ENCODE measurements at places on chromosomes 1 and 21. TPM values are rescaled to one million over a fixed set of nuclear protein-coding genes. Genes with fewer than 3 reads are reported as not detected.

GRCh38 chr1:50959303-50959912, 659 bp downstream of the FAF1 start:
- no peaks in the 10 kb centered on the region for H3K36me3 ChIP-seq
- peak overlapping the region; percentile 78 for H3K4me3 ChIP-seq
- no peaks in the 10 kb centered on the region for H3K27me3 ChIP-seq
- H3K4me1 ChIP-seq: peaks cover 20% of the 10 kb centered on the region
- peak overlapping the region; percentile 76 for H3K27ac ChIP-seq

GRCh38 chr1:243500512-243500911, 244.7 kb downstream of the SDCCAG8 start:
- no peaks in the 10 kb centered on the region for H3K27me3 ChIP-seq
- H3K36me3 ChIP-seq: peaks cover 2% of the 10 kb centered on the region
- H3K4me1 ChIP-seq: peaks cover 11% of the 10 kb centered on the region
- DNase-seq: no peak

DNA sequence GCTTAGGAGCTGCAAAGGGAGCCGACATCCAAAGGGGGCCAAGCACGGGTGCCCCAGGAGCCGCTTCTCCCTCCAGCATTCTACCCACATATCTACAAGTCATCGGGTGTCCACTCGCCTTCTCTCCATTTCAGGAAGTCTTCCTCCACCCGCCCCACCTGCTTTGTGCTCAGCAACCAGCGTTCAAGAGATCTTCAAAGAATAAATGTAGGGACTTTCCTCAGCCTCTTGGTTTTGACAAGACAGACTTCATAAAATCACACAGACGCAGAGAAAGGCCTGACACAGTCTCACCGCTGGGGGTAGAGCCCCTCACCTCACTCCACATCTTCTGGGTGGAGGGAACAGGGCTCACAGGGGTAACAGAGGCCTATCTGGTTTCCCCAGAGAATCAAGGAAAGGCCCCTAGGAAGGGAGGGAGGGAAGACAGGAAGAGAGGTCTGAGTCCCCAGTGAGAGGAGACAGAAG, 49.5 kb downstream of the SSBP3 start:
- peak; percentile 51 for DNase-seq
- H3K36me3 ChIP-seq: no peaks in the 10 kb centered on the region
- peak overlapping the region; percentile 52 for H3K4me3 ChIP-seq
- peaks cover 12% of the 10 kb centered on the region for H3K4me1 ChIP-seq

- no peaks in the 10 kb centered on the region for H3K36me3 ChIP-seq
- DNase-seq: peak; percentile 22
- no peak overlapping the region for H3K27ac ChIP-seq
- no peaks in the 10 kb centered on the region for H3K4me1 ChIP-seq
- H3K4me3 ChIP-seq: no peak overlapping the region
These were observed 499.2 kb downstream of the OMA1 start for GRCh38 chr1:58047265-58047858.

GRCh38 chr21:27017246-27017645, 50.4 kb upstream of the ADAMTS5 start:
- H3K27me3 ChIP-seq: no peaks in the 10 kb centered on the region
- H3K4me3 ChIP-seq: no peak overlapping the region
- no peaks in the 10 kb centered on the region for H3K36me3 ChIP-seq

DNA sequence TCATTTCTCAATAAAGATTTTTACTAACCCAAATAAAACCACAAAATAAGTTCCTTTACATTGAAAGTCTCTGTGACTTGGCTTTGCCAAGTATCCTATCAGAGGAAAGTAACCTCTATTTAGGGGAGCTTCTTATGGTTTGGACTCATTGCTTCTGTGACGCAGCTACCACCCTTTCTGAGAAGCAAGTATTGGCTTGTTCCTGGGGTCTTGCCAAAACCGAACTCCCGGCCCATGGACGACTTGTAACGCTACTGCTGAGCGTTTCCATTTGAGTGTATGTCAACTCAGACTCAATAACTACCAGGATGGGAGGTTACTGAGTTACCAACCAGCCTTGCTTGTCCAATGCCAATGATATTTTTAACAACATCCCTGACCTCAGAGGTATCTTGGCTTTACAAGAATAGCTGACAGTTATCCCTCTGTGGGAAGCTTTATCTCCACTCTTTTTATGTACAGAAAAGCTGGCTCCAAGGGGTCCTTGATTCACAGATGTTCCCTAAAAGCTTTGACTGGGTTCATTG, 911.9 kb downstream of the TTLL7 start:
- H3K36me3 ChIP-seq: no peaks in the 10 kb centered on the region
- no peaks in the 10 kb centered on the region for H3K4me1 ChIP-seq
- H3K27ac ChIP-seq: no peak overlapping the region
- no peak for DNase-seq

DNA sequence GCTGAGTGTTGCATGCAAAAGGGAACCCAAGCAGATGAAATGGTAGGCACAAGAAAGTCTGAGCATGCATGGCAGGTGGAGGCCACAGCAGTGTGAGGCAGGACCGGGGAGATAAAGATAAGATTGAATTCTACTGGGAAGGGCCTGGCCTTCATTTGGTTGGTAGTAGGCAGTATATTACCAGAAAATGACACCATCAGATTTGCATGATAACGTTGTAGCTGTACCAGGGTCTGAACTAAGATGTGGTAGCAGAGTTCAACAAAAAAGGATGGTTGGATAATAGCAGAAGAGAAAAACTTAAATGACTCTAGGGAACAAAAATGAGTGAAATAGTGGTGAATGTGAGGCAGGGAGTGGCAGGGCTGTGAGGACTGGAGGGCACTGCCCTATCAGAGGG, 75.6 kb upstream of the DNAJC6 start:
- H3K4me3 ChIP-seq: no peak overlapping the region
- H3K4me1 ChIP-seq: no peaks in the 10 kb centered on the region
- H3K36me3 ChIP-seq: no peaks in the 10 kb centered on the region
- H3K27me3 ChIP-seq: no peaks in the 10 kb centered on the region

DNA sequence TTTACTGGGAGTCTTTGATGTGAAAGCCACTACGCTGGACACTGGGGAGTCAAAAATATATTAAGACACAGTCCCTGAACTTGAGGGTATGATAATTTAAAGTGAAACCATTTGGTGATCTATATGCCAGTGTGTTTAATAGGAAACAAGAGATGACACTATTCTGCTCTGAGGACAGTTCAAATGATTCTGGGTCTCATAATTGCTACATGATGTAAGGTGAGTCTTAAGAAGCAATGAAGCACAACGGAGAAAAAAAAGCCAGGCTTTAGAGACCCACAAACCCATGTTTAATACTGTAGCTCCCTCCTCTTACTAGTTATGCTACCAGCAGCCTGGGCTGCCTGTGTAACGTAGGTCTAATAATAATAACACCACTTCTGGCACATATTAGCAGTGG, 14.2 kb upstream of the LRRC8D start:
- no peak for DNase-seq
- no peak overlapping the region for H3K27ac ChIP-seq
- H3K27me3 ChIP-seq: no peaks in the 10 kb centered on the region
- no peak overlapping the region for H3K4me3 ChIP-seq
- peaks cover 3% of the 10 kb centered on the region for H3K4me1 ChIP-seq

GRCh38 chr1:12613180-12613579, 4.8 kb downstream of the DHRS3 start:
- peaks cover 18% of the 10 kb centered on the region for H3K27me3 ChIP-seq
- DNase-seq: no peak
- no peaks in the 10 kb centered on the region for H3K36me3 ChIP-seq
- H3K4me1 ChIP-seq: peaks cover 15% of the 10 kb centered on the region

DNA sequence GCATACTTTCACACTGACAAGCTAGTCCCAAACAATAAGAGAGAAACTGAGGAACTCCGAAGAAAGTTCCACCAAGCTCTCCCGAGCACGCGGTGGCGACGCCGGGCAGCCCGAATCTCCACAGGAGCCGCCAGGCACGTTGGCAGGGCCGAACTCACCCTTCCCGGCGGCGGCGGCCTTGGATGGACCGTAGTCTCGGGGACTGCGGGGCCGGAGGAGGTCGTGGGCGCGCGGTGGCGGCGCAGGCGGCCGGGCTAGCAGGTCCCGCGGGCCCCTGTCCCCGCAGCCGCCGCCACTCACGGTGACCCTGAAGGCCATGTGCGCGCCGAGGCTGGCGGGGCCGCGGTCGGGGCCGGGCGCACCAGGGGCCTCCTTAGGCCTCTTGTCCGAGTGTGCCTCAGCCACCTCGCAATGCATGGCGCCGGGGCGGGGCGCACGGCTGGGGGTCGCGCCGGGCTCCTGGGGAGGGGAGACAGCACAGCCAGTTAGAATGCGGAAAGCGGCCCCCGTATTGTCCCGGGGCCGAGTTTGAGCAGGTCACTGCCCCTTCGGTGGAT, 1.2 kb downstream of the GLIS1 start:
- no peak overlapping the region for H3K4me3 ChIP-seq
- H3K4me1 ChIP-seq: peaks cover 11% of the 10 kb centered on the region
- no peaks in the 10 kb centered on the region for H3K36me3 ChIP-seq

DNA sequence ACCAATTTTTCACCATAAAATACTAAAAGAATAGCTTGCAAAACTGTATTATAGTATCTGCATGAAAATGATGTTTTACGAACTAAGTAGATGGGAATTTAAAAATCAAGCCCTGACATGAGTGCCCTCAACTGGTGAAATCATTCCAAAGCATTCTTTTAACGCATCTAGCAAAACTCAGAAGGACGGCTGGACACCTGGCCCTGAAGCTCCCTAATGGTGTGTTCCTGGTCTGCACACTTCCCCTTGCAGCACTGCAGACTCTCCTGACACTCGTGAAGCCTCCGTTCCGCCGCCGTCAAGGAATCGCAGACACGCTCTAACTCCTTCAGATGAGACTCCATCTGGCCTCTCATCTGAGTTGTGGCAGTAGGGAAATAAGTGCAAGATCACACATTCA, 39.9 kb downstream of the ODF2L start:
- no peak for DNase-seq
- H3K4me1 ChIP-seq: no peaks in the 10 kb centered on the region
- no peak overlapping the region for H3K4me3 ChIP-seq
- H3K27me3 ChIP-seq: no peaks in the 10 kb centered on the region
- H3K27ac ChIP-seq: no peak overlapping the region

GRCh38 chr1:157992031-157992832, 1.2 kb upstream of the KIRREL1 start:
- peaks cover 21% of the 10 kb centered on the region for H3K4me1 ChIP-seq
- no peaks in the 10 kb centered on the region for H3K36me3 ChIP-seq

DNA sequence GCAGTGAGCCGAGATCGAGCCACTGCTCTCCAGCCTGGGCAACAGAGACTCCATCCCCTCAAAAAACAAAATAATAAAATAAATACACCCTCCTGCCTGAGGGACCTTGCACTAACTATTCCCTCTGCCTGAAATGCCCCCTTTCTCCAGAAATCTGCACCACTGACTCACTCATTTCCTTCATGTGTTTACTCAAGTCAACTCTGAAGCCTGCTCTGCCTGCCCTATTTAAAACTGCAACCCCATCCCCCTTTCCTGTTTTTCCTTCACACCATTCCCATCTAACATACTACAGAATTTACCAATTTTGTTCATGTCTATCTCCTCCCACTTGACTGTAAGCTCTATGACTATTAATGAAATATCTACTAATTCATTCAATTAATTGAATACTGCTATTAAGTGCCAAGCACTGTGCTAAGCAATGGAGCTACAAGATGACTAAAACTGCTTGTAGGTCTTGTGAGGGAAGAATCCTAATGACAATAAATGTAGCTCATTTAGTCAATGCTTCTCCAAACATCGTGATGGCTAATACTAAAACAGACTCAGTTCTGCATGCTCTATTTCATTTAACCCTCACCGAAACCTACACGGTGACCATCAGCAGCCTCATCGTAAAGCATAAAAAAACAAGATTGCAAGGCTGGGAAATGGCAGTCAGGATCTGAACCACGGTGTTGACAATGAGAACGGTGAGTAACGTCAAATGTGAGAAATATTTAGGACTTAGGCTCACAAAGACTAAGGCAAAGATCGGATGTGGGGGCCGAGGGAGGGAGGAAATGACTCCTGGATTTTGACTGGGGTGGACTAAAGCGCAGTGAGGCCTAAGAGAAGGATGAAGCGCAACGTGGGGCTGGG, 749 bp upstream of the TMEM39B start:
- H3K27me3 ChIP-seq: no peaks in the 10 kb centered on the region
- H3K36me3 ChIP-seq: no peaks in the 10 kb centered on the region
- H3K4me3 ChIP-seq: peak overlapping the region; percentile 80
- peaks cover 18% of the 10 kb centered on the region for H3K4me1 ChIP-seq
- no peak for DNase-seq

GRCh38 chr1:6801966-6802365, 16.7 kb downstream of the CAMTA1 start:
- H3K4me1 ChIP-seq: peaks cover 24% of the 10 kb centered on the region
- no peak overlapping the region for H3K4me3 ChIP-seq
- no peak overlapping the region for H3K27ac ChIP-seq
- no peak for DNase-seq

GRCh38 chr1:155078469-155079209, at the start of gene EFNA3:
Gene EFNA3 (plus strand): TSS chr1:155078837. CDS start chr1:155078942, 105 bp downstream.
- peak; percentile 77 for DNase-seq
- H3K4me1 ChIP-seq: peaks cover 58% of the 10 kb centered on the region
- H3K27ac ChIP-seq: no peak within 1 kb of the TSS
- H3K36me3 ChIP-seq: no peaks in the 10 kb centered on the region
- peaks cover 29% of the 10 kb centered on the region for H3K27me3 ChIP-seq

DNA sequence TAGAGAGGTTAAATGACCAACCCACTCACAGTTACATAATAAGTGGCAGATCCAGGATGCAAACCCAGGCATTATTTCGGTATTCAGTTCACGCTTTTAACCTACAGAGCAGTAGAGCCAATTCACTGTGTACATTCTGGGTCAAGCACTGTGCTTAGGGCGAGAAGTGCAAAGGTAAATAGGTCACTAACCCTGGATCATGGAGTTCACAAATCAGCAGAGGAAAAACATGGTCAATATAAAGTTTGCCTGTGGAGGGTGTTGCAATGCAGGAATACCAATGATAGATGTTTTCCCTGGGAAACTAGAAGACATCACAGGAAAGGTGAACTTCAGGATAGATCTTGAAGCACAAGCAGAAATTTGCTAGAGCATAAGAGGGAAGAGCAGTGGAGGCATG, 253.4 kb upstream of the NFIA start:
- no peak overlapping the region for H3K4me3 ChIP-seq
- no peak overlapping the region for H3K27ac ChIP-seq

GRCh38 chr1:29004798-29005197, 90.4 kb downstream of the EPB41 start:
- H3K4me3 ChIP-seq: no peak overlapping the region
- H3K4me1 ChIP-seq: no peaks in the 10 kb centered on the region
- no peak overlapping the region for H3K27ac ChIP-seq

S100PBP gene
- total RNA-seq: 105 TPM

MAEL gene
- total RNA-seq: not detected

LPAR3 gene
- 0.36 TPM for total RNA-seq

FAM163A gene
- total RNA-seq: not detected
